ENCODE measurements at places on chromosomes 7 and 10.

DNA sequence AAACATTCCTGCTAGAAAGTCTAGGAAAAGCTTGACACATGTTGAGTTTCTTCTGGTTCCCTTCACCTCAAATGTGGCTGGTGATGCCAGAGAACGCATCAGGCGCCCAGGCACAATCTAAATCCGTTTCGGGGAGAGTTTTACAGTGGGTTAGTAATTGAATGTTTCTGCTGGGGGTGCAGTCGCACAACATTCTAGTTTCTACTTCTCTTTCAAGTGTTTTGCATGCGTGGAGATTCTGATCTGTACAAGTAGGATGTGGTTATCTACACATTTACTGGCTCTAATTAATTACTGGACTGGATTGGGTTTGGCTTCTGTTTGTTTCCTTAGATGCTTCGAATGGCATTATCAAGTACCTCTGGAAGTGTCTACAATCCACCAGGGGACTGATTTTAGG lies 173.8 kb downstream of the TMEM26 start:
- DNase-seq, result no peak

DNA sequence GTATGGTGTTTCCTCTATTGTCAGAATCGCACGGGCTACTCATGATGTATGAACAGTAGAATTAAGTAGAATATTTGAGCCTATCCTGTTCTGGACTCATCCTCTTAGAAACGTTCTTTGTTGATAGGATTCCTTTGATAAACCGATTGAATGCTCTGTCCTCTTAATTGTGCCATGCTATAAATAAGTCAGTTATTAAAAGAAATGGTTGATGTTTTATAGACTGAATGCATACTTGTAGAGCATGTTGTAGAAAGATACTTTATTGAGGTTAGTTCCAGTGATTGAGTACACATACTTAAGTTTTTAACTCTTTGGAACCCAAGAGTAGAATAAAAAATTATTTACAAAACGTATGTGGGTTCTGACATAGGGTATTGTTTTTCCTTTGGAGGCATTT lies 54.9 kb upstream of the HBP1 start:
- no peak for DNase-seq

DNA sequence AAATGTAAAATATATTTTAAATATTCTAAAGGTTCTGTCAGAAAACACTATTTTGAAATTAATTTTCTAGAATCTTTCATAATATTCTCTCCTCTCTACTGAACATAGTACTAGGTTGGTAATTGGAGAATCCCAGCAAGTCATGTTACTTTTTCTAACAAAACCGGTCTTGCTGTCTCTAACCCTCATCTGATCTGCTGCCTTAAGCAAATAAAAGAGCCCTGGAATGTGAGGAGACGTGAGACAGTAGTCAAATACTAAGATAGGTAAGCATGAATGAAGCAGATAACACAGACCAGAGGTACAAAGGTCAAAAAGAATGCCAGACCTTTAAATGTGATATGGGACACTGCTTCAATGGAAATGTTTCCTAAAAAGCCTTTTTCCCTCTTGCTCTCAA lies 462.4 kb upstream of the NUPR2 start:
- DNase-seq, result no peak

GRCh38 chr10:44017483-44018145 lies 367.3 kb downstream of the CXCL12 start:
- DNase-seq, result no peak

- DNase-seq, result no peak
Observed at GRCh38 chr7:29161231-29161630, 14.9 kb upstream of the CPVL start.

- DNase-seq, result no peak
Observed at GRCh38 chr10:23968301-23968700, 240.6 kb upstream of the KIAA1217 start.

DNA sequence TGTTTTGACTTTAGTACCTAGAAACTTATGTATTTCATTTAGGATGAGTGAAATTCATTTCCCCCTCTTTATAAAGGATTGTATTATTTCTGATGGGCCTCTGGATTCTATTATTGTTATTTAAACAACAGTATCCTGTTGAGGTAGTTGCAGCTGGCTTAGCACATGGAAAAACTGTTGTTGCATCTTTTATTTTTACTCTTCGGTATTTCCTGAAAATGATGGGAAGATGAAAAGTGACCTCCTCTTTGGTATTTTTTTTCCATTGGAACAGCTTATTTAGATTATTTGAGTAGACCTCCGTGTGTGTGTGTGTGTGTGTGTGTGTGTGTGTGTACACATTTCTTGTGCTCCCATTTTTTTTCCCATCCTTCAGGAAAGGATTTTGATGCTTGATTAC lies 129.8 kb downstream of the PRKG1 start:
- no peak for DNase-seq

- DNase-seq, result no peak
Observed at GRCh38 chr10:52780391-52781155, 8.0 kb upstream of the MBL2 start.

DNA sequence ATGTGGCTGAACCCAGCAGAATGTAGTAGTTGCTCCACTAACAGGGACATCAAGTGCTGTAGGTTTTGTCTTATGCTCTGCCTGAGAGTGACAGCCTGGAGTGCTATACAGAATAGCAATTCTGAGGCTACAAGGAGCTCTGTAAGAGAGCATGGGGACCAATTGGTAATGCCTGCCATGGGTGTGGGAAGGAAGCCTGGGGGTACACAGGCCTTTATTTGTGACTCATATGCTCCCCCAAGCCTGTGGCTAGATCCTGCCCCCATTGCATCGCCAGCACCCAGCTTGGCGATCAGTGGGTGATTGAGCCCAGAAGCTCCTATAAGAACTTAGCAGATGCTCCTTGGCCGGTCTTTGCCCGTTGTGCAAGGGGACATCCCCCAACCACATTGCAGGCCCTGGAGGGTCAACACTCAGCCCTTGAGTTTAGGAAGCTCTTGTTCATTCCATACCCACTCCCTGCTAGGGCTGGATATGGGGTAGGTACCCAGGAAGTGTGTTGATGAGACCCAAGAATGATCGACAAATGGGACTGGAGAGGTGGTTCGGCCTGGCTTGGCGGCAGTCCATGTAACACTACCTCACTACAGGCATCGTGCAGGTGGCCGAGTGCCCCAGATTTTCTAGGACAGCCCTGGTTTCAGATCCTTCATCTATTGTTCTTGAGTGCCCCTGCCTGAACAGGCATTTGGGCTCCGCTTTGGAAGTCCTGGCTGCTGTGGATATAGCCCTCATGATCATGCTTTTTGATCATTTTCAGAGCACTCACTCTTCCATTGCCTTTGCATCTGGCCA lies 37.7 kb downstream of the ZMIZ1 start:
- no peak for DNase-seq

DNA sequence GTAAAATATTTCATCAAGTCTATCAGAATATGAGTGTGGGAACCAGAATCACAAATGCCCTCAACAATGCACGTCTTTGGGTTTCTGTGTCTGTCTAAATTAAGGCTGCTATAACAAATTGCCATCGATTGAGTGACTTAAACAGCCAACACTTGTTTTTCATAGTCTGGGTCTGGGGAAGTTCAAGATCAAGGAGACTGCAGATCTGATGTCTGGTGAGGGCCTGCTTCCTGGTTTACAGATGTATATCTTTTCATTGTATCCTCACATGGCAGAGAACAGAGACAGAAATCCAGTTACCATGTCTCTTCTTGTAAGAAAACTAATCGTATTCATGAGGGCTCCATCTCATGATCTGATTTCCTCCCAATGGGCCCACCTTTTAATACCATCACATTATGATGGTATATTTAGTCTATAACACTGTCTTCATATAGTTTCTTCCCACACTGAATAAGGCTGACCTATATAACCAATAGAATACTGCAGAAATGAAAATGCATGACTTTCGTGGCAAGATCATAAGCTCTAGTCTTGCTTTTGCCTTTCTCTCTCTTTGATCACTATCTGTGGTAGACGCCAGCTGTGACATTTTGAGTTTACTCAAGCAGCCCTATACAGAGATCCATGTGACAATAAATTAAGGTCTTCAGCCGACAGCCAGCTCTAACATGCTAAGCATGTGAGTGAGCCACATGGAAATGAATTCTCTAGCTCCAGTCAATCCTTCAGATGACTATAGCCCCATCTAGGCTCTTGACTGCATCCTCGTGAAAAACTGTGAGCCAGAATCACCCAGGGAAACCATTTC lies 51.9 kb downstream of the THSD7A start:
- no peak for DNase-seq
